Common myeloid progenitor, CD34-positive (primary cell): ENCODE measurements at places on chromosomes 11 and 22.

DNA sequence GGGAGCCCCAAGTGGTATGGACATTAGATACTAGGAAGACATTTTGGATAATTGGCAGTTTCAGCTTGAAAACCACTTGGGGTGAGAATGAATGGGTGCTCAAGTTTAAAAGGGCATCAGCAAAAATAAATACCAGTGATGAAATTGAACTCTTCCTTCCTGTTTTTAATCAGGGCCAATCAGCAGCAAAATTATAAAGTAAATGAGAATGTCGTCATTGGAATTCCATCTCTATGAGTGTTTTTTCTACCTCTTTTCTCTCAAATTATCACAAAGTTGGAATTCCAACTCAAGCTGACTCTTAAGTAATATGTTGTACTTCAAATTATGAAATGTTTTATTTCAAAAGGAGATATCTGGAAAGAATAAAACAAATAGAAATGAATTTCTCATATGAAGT is 730.6 kb downstream of the METTL15 start:
- no peak for DNase-seq

DNA sequence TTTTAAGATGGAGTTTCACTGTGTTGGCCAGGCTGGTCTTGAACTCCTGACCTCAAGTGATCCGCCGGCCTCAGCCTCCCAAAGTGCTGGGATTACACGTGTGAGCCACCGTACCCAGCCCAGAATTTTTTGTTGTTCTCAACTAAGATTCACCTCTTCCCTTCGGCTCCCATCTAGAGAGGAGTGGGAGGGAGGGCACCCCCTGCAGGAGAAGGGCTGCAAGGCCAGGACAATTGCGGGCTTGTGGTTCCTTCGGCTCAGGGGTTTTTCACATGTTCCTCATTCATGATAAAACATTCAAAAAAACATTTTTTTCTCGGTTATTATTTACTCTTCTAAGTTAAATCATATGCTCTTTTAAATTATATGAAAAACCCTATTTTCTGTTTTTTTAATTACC is 201.1 kb upstream of the LRRC4C start:
- DNase-seq, result no peak

- peak; percentile 74 for DNase-seq
These were observed 309.1 kb downstream of the SWAP70 start for GRCh38 chr11:9972989-9973388.

DNA sequence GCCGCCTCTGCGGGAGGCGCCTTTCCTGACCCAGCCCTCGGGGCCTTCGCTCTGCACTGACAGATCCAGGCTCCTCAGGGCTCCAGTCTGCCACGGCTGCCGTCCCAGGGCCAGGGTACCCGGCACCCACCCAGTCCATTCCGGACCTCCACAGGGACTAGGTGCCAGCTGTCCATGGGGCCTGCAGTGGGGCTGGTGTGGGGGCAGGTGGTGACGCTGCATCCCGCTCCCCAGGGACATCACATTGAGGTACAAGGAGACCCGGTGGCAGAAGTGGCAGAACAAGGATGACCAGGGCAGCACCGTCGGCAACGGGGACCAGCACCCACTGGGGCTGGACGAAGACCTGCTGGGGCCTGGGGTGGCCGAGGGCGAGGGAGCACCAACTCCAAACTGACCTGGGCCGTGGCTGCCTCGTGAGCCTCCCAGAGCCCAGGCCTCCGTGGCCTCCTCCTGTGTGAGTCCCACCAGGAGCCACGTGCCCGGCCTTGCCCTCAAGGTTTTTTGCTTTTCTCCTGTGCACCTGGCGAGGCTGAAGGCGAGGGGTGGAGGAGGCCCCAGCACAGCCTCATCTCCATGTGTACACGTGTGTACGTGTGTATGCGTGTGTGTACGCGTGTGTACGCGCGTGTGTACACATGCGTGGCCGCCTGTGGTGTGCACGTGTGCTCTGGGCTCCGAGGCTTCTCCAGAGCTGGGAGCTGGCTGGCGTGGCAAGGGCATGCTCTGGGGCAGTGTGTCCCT is 16.7 kb downstream of the RNH1 start:
- DNase-seq, result no peak

DNA sequence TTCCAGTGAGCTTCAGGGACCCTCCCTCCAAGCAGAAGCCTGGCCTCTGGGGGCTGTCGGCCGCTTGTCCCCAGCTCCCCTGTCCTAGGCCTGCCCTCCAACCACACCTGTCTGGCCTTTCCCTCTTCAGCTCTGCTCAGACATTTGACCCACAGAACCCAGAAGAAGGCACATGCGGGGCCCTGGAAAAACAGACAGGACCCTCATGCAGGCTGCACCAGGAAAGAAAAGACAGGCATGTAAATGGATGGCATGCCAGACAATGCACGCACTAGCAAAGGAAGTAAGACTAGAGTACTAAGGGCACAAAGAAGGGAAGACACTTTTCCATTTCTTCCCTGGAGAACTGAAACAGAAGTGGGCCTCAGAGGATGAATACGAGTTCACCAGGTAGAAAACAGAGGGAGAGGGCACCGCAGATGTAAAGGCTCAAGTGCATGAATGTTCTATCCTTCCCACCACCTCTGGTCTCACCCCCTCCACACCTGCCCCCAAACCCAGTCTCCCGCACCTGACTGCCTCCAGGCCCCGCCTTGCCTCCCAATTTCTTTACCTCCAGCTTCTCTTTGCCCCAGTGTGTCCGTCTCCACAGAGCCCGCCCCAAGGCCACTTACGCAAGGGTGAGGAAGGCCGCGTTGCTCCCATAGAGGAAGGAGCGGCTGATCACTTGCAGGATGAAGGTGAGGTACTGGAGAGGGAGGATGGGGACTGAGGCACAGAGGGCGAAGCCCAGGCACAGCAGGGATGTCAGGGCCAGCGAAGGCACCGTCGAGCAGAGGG is 17.4 kb downstream of the SLC43A3 start:
- no peak for DNase-seq
